ENCODE measurements at places on chromosomes 11 and 22.

- no peak for DNase-seq
These were observed 6.8 kb upstream of the HMBS start for GRCh38 chr11:119077839-119078238.

- DNase-seq, result no peak
These were observed 7.0 kb downstream of the ISX start for GRCh38 chr22:35072925-35073324.

- no peak for DNase-seq
These were observed 50.9 kb downstream of the MCAM start for GRCh38 chr11:119266063-119266462.

GRCh38 chr11:68370211-68371111, 58.1 kb downstream of the LRP5 start:
- no peak for DNase-seq

GRCh38 chr22:43847376-43848289, 14.7 kb downstream of the SULT4A1 start:
- no peak for DNase-seq

DNA sequence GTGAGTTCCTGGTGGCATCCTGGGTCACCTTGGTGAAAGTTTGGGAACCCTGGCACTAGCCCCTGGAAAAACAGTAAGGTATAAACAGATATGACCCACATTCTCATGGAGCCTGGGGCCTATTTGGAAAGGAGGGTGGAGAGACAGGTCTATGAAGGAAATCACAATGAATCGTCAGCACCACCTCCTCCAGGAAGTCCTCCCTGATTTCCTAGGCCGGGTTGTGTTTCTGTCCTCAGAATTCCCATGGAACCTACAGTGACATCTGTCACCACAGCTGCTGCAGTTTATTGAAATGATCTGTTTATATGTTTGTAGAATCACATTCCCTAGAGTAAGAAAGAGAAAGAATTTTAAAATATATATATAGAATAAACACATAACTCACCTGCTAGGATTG, 71.8 kb upstream of the ASPHD2 start:
- no peak for DNase-seq

DNA sequence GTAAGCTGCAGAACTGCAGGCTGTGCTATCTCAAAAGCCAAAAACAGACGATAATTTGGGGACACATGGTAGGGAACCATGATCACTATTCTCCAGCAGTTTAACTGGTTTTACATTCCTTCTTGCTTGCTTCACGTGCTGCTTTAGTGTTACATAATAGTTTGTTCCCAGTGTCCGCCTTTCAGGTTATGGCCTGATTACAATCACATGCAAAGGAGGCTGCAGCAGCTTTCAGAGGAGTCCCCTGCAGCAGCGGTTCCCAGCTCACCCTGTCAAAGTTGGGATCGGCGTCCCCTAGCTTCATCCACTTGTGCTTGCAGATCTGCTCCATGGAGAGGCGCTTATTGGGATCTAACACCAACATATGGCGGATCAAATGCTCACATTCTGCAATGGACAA, 39.2 kb upstream of the APOA1 start:
- no peak for DNase-seq

DNA sequence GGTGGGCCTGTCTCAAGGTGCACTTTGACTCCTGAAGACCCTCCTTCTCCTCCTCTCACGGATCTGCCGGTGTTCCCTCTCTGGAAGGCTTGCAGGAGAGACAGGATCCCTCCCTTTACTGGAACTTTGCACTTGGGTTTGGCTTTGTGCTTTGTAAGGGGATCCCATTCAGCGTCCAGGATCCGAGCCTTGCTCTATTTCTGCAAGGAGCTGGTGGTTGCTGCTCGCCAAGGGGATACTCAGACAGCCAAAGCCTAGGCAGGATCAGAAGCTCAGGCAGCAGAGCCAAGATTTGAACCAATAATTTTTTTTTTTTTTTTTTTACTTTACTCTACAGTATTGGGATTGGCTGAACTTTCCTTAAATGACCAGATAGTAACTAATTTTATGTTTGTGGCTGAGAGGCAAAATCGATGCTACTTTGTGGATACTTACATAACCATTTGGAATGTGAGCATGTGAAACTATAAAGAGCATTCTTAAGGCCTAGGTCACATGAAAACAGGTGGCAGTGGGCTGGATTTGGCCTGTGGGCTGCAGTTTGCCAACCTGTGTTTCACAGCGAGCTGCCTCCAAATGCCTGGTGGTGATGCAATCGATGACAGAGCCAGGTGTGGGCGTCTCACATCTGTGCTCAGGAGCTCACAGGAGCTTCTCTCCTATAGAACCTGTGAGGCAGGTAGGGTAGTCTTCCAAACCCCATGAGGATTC, 25.2 kb downstream of the BCR start:
- DNase-seq, result no peak

- no peak for DNase-seq
These were observed 17.2 kb downstream of the POLR3H start for GRCh38 chr22:41526830-41527799.

DNA sequence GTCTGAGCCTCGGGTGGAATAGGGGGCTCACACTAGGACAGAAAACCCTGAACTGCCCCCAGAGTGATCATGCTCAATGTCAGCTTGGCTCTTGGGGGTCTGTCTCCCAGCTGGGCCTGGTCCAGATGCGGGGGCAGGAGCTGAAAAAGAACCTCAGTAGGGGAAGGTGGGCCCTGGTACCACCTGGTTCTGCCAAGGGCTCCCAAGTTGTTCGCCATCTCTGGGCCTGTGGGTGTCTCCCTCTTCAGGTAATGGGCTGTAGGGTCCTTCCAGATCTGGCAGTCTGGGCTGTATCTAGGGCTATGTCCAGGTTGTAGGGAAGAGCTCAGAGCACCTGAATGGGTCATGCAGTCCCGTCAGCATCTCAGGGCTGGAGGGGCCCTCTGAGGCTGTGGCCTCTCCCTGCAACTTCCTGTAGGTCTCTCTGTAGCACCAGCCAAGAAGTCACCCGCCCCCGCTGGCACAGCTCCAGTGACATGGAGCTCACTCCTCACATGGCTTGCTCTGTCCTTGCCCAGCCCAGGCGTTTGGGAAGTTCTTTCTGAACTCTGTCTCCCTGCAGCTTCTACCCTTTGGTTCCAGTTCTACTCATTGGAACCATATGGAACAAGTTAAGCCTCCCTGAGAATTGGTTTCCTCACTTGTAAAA, 33.0 kb upstream of the SOX10 start:
- peak; percentile 80 for DNase-seq

GRCh38 chr11:46006418-46007070, 84.1 kb downstream of the LARGE2 start:
- DNase-seq, result no peak
